ENCODE measurements at places on chromosomes 6 and 20. TPM values are rescaled to one million over a fixed set of nuclear protein-coding genes. Genes with fewer than 3 reads are reported as not detected.
A peak's percentile ranks its signal among the peaks of the same experiment; 100 is the strongest.

GLP1R gene
- total RNA-seq = not detected

OSER1 gene
- 29.5 TPM for total RNA-seq

DNA sequence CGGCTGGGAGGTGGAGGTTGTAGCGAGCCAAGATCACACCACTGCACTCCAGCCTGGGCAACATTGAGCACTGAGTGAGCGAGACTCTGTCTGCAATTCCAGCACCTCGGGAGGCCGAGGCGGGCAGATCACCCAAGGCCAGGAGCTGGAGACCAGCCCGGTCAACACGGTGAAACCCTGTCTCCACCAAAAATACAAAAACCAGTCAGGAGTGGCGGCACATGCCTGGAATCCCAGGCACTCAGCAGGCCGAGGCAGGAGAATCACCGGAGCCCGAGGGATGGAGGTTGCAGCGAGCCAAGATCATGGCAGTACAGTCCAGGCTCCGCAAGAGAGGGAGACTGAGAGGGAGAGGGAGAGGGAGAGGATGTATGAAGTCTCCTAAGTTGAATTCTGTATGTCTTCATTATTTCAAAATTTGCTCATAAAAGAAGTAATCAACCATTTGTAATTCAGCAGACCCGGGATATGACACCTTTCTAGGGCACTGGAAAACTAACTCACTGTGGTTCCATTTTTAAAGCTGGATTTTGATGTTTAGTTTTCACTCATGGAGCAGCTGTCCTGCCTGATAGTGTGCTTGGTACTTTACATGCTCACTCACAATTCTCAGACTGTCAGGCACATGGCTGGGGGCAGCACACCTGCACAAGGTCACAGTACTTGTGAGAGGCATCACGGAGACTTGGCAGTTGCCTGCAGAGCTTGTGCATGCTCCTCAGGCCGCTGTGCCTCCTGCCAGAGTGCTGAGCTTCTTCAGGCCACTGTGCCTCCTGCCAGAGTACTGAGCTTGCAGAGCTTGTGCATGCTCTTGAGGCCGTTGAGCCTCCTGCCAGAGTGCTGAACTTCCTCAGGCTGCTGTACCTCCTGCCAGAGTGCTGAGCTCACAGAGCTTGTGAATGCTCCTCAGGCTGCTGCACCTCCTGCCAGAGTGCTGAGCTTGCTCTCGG, 106.2 kb downstream of the ERMARD start:
- no peaks in the 10 kb centered on the region for H3K36me3 ChIP-seq
- H3K4me3 ChIP-seq = no peak overlapping the region
- H3K27me3 ChIP-seq = no peaks in the 10 kb centered on the region
- DNase-seq = no peak

GRCh38 chr6:56689114-56689513, 46.4 kb upstream of the DST start:
- peak overlapping the region; percentile 92 for H3K27ac ChIP-seq
- H3K36me3 ChIP-seq = no peaks in the 10 kb centered on the region
- H3K4me3 ChIP-seq = peak overlapping the region; percentile 74
- H3K27me3 ChIP-seq = no peaks in the 10 kb centered on the region
- peaks cover 88% of the 10 kb centered on the region for H3K4me1 ChIP-seq
